ENCODE measurements at places on chromosomes 6 and 20.

GRCh38 chr6:56072856-56073255 lies 174.5 kb downstream of the COL21A1 start:
- no peak for DNase-seq

DNA sequence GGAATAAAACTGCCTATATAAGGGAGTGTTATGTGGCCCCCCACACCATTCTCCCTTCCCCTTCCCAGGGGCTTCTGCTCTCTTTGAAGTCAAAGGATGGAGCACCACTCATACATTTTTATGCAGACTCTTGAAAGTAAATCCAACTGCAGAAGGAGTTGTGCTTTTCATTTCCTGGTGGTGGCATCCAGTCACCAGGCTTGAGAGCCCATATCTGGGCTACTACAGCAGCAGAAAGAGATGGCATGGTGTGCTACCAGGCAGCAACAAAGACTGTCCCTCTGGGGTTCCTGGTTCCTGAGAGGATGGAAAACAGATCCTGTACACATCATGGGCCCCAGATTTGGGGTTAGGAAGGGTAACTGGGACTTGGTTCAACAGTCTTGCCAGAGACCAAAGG lies 226.4 kb downstream of the CLIC5 start:
- DNase-seq = no peak

DNA sequence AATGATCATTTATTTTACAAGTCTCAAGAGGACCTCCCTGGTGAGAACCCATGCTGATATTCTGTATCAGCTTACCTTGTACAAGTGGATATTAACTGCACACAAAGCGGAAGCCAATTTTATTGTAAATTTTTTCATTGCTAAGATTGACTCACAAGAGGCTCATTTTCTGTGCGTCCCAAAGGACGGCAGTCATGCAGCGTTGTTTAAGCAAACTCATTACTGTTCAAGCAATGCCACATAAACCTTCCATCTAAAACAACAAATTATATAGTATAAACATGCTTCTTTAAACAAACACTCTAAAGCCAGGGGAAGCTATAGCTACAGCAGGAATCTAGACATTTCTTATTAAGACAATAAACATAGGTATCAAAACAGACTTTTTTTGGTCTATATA lies 575.3 kb downstream of the FRK start:
- DNase-seq = no peak

GRCh38 chr6:37756135-37756534 lies 58.5 kb upstream of the MDGA1 start:
- DNase-seq = no peak

GRCh38 chr6:47810885-47811284 lies 29.1 kb downstream of the OPN5 start:
- no peak for DNase-seq

DNA sequence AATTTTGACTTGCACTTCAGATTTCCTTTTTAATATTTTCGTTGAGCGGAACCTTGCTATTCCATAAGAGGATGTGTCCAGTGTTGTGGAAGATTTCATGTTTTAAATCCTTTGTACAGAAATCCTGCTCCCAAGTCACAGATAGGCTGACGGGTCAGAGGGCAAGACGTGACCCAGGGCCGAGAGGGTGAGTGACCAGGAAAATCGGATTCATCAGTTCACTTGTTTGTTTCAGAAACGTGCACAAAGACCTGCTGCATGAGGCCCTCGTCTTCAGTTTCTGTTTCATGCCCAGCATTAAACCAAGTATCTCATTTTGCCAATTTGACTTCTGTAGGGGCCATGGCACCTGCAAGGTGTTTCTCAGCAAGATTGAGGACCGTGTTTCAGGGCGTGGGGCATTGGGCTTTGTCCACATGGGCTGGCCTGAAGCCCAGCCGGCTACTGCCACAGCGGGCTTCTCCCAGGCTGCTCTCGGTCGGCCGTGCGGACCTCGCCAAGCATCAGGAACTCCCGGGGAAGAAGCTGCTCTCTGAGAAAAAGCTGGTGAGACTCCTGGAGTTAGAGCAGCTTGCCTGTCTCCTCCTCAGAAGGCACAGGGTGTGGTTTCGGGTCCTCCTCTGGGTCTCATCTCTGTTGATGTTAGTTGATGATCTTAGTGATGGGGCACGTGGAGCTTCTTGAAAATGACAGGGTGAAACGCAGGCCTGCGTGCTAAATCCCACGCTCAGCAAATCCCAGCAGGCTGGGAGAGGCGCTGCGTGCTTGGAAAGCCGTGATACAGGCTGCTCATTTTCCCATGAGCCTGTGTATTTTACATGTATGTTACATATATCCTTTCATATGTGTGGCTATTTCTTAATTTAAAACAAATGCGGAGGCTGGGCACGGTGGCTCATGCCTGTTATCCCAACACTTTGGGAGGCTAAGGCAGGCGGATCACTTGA lies 10.5 kb downstream of the MTG2 start:
- DNase-seq = no peak

- DNase-seq = no peak
Measured at GRCh38 chr6:169589293-169589692, 112.5 kb downstream of the WDR27 start.

GRCh38 chr6:169844946-169845345 lies 93.5 kb downstream of the ERMARD start:
- no peak for DNase-seq

- no peak for DNase-seq
Measured at GRCh38 chr20:37282556-37282955, 6.9 kb upstream of the MANBAL start.

GRCh38 chr6:54990001-54990400 lies 143.4 kb downstream of the FAM83B start:
- DNase-seq = no peak

- DNase-seq = no peak
Measured at GRCh38 chr6:28205879-28206278, 19.2 kb upstream of the ZSCAN9 start.

GRCh38 chr20:25361287-25361683 lies 29.4 kb downstream of the ABHD12 start:
- no peak for DNase-seq

- no peak for DNase-seq
Measured at GRCh38 chr6:45537539-45537938, 159.8 kb upstream of the SUPT3H start.

DNA sequence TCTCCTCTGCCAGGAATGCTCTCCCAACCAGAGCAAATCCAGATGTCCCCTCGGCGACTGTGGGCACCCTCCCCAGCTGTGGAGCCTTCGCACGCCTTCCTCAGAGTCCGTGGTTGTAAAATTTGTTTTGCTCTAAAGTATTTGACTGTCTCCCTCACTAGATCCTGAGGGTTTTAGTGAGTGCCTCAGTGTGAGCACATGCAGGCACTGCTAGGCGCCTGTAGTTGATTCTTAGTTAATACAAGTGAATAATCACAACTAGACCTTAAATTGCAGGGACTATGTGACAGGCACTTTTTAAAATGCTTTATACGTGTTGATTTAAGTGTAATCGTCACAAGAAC lies 680 bp upstream of the MTCH1 start:
- DNase-seq = no peak

DNA sequence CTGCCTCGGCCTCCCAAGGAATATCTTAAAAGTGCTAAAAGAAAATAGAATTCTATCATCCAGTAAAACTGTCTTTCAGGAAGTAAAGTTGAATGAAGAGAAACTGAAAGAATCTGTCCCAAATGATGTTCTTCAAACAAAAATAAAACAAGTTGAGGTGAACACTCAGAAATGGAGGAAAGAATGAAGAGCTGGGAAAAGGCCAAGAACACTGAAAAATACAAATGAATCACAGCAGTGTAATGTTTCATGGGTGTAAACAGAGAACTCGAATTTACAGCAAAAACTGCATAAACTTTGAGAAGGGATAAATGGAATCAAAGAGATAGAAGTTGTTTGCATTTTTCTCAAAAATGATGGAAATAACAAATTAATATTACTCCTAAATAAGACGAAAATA lies 317.3 kb downstream of the TAF4 start:
- no peak for DNase-seq

DNA sequence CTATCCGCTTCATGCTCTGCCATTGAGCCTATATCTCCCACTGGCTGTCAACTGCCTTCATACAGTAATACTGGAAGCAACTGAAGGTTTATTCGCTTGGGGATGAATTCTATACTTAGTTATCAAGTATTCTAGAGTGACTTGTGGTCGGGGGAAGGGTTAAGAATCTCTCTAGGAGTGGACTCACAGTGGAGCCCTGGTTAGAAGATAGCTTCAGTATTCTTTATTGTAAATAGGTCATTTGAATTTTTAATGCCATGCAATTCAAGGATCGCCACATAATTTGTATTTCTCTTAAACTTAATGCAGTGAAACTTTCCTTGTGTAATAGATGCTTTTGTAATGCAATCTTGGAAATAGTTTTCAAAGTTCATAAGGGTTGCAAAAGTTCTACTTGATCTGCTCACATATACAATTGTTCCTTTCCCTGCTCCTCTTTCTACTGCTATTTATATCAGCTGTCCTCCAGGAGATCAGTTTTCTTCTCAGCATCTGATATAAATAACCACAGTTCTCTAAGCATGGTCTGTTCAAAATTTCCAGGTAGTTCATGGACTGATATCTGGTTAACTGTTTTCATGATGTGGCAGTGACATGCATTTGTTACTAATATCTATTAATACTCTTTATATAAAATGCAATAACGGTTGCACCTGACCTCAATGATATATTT lies 120.3 kb downstream of the KCNQ5 start:
- DNase-seq = no peak

DNA sequence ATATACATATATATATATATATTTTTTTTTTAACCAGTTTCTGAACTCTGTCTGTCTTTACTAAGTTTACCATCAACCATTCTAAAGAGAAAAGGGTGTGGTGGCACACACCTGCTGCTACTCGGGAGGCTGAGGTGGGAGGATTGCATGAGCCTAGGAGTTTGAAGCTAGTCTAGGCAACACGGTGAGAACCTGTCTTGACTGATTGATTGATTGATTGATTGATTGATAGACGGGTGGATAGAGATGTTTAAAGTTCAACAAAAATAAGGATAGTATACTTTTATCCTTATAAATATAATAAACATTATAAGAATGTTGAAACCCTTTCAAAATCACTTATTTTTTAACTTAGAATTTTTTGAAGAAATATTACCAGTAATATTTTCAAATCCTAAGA lies 30.2 kb downstream of the CEP57L1 start:
- no peak for DNase-seq

GRCh38 chr20:36666181-36666740 lies 20.3 kb upstream of the SLA2 start:
- no peak for DNase-seq

DNA sequence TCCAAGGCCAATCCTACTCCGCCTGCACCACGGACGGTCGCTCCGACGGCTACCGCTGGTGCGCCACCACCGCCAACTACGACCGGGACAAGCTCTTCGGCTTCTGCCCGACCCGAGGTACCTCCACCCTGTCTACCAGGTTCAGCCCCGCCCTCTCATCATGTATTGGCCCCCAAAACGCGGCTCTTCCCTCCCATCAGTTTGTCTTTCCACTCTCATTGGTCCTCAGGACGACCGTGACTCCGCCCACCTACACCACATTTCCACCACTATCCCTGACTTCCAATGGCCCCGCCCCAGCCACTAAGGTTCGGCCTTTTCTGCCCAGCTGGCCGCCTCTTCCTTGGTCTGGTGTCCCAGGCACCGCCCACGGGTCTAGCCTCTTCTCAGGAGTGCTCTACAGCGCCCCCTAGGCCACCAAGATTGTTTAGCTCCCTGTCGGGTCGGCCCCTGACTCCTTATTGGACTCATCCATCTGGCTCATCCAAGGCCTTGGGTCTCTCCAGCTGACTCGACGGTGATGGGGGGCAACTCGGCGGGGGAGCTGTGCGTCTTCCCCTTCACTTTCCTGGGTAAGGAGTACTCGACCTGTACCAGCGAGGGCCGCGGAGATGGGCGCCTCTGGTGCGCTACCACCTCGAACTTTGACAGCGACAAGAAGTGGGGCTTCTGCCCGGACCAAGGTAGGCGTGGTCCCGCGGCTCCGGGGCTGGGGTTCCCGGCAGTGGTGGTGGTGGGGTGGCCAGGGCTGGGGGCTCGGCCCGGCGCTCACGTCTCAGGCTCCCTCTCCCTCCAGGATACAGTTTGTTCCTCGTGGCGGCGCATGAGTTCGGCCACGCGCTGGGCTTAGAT lies 3.1 kb downstream of the MMP9 start:
- DNase-seq = no peak

DNA sequence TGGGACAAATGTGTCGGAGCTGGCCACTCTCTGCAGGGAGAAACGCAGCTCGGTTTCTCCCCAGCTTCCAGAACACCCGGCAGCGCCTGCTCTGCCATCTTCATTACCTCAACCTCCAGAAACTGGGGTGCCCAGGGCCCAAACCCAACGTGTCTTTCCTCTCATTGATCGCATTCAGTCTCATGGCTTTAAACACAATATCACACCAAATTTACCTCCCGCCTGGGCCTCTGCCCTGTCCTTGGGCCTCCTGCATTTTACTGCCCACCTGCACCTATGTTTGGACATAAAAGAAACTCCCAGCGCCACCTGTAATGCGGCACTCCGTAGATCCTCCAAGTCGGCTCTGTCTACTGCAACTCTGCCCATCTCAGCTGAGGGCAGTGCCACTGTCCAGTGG lies 22.2 kb downstream of the SERPINB6 start:
- DNase-seq = no peak

DNA sequence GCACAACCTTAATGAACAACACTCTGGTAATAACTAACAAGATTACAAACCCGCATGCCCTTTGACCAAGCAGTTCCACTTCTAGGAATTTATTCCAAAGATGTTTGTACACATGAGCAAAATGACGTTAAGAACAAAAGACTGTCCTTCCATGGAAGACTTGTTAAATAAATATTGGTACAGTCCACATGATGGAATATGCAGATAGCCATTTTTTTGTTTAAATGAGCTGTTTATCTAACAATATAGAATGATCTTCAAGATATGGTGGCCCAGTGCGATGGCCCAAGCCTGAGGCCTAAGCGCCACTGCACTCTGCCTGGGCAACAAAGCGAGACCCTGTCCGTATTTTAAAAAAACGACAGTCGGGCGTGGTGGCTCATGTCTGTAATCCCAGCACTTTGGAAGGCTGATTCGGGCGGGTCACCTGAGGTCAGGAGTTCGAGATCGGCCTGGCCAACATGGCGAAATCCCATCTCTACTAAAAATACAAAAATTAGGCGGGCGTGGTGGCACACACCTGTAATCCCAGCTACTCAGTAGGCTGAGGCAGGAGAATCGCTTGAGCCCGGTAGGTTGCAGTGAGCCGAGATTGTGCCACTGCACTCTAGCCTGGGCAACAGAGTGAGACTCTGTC lies 7.4 kb upstream of the AHCY start:
- no peak for DNase-seq

DNA sequence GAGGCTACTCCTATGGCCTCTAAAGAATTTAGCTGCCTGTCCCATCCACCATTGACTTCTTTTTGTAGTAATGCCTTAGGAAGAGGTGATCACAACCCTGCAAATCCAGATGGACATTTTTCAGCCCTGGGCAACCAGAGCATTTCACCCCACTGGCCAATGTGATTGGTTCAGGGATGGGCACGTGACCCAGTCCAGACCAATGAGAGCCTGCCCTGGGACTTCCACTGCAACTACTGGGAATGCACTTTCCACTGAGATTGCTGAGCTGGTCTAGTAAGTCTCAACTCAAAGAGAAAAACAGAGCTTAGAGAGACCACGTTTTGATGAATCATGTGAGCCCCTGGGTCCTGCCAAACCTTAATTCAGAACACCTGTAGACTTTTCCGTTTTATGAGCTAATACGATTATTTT lies 8.9 kb upstream of the UBE2V1 start:
- DNase-seq = no peak

GRCh38 chr20:49272654-49273053 lies 5.2 kb downstream of the ZNFX1 start:
- DNase-seq = no peak

Measured in activated T-cell treated with anti-CD3 and anti-CD28 coated beads for 24 hours (primary cell).